ENCODE measurements at places on chromosomes 4 and X.

DNA sequence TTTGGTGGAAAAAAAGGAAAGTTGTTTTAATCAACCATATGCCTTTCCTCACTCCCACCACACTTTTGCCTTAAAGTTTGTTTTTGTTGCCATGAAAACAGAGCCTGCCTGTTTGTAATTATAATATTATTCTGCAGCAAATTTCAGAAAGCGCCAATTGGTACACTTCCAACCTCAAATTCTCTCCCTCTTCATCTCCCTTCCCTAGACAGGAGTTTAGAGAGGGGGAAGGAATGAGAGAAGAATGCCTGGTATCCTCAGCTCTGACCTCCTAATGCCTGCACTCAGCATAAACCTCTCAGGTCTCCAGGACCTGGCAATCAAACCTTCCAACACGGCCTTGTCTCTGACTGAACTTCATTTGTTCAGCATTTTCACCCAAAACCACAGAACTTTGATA, 138.4 kb upstream of the HCCS start:
- no peak for DNase-seq

GRCh38 chr4:154529728-154530519, 20.3 kb downstream of the PLRG1 start:
- no peak for DNase-seq

- no peak for DNase-seq
These were observed 5.7 kb downstream of the SMIM20 start for GRCh38 chr4:25919676-25920075.

DNA sequence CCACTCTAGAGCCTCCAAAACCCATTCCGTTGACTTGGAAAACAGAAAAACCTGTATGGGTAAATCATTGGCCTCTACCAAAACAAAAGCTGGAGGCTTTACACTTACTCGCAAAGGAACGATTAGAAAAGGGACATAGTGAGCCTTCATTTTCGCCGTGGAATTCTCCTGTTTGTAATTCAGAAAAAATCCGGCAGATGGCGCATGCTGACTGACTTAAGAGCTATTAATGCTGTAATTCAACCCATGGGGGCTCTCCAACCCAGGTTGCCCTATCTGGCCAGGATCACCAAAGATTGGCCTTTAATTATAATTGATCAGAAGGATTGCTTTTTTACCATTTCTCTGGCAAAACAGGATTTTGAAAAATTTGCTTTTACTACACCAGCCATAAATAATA, 60.8 kb downstream of the ZNF732 start:
- DNase-seq = peak; percentile 57

DNA sequence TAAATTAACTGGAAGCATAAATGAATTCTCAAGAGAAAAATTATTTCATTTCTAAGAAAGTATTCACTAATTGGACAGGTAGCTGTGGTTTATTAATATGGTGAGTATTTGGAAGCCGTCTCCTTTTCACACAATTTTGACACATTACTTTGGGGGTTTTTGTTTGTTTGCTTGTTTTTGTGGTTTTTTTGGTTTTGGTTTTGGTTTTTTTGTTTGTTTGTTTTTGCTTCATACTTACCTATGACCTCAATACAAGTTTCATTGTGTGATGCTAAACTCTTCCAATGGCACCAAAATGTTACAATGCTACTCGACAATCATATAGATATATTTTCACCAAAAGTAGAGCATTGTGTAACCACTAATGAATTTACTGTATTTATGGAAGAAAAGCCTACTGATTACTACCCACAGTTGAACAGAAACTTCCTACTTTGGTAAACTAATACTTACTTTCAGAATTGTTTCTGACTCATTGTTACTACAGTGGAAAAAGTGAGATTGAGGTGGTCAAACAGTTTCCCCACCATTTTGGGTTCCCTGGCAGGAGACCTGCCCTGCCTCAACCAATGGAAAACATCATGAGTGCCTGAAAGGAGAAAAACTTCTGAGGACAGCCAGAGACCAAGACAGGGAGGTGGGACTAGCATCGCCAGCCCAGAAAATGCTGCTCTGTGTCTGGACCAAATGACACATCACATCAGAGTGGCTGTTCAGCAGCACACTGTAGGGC, 443.1 kb downstream of the HNRNPD start:
- no peak for DNase-seq

DNA sequence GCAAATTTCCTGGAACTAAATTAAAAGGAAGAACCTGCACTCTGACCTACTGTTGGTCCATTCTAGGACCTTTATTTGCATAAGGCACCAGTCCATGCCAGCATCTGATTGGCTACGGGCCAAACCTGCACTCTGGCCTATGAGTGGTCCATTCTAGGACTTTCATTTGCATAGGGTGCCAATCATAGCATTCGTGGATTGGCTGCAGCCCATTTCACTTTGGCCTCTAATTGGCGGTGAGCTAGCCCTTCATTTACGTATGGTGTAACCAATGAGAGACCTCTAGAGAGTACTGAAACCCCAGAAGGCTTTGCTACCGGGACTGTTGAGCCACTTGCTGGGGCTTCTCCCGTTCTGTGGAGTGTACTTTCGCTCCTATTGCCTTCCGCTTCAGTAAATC, 6.1 kb upstream of the RNF175 start:
- DNase-seq = no peak

- DNase-seq = no peak
These were observed 240.6 kb downstream of the AFAP1 start for GRCh38 chr4:7699031-7699430.

DNA sequence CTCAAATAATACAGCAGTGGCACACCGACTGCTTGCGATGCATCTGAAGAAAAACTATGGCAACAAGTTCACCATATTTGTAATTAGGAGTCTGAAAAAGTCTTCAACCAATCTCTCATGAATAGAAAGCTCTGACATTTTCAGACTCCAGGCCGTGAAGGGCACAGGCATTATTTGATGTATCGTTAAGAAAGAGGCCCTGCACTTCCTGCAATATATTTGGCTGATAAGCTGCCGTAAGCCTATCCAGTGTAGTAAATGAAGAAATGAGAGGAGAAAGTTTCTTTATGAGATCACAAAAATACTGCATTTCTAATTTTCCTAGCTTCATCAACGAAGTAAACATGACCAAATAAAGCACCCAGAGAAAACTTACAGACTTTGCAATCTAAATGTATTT, 613.8 kb upstream of the TECRL start:
- DNase-seq = no peak

- no peak for DNase-seq
These were observed 42.7 kb upstream of the PHEX start for GRCh38 chrX:21989384-21989783.

- DNase-seq = peak; percentile 42
These were observed 22.6 kb upstream of the RBBP7 start for GRCh38 chrX:16892504-16893362.

- no peak for DNase-seq
These were observed 213.0 kb upstream of the GK2 start for GRCh38 chr4:79621061-79621460.

DNA sequence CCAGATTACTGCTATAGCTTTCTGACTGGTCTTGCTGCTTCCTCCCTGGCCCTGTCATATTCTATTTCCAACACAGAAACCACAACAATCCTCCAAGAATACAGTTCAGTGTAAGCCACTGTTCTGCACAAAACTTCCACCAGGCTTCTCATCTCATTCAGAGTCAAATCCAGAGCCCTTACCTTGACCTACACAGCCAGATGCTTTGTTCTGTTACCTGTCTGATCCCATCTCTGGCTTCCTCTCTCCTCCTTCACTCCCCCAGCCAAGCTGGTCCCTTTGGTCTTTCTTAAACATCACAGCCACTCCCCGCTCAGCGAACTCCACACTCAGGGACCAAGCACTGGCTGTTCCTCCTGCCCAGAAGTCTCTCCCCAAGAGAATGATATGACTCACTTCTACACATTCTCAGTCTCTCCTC, 84.8 kb upstream of the BMP2K start:
- DNase-seq = no peak

DNA sequence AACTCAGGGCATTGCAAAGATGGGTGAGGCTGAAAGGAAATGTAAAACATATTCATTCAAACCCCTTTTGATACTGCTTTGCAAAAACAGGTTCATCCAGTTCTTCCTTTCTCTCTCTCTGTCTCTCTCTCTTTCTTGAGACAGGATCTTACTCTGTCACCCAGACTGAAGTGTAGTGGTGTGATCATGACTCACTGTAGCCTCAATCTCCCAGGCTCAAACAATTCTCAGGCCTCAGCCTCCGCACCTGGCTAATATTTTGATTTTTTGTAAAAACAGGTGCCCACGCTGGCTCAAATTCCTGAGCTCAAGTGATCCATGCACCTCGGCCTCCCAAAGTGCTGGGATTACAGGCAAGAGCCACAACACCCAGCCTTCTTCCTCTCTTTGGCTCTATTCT, 15.6 kb upstream of the DCHS2 start:
- no peak for DNase-seq

- no peak for DNase-seq
These were observed 48.9 kb upstream of the GATB start for GRCh38 chr4:151809716-151810115.

DNA sequence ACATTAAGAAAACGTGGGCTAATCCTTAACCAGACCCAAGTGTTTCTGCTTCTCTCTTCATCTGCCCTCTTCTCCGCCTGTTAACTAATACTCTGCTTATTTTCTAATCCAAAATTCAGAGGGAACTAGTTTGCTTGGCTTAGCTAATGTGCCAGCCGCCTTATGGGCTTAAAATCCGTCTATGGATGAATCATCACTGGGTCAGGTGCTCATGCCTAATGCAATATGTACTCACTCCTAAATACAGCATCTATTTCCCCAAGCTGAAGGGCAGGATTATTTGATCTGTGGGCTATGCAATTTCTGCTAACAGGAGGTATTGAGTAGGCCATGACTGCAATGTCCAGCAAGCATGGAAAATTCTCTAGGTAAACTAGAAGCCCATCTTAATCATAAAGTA, 12.4 kb downstream of the DYNLT3 start:
- no peak for DNase-seq

DNA sequence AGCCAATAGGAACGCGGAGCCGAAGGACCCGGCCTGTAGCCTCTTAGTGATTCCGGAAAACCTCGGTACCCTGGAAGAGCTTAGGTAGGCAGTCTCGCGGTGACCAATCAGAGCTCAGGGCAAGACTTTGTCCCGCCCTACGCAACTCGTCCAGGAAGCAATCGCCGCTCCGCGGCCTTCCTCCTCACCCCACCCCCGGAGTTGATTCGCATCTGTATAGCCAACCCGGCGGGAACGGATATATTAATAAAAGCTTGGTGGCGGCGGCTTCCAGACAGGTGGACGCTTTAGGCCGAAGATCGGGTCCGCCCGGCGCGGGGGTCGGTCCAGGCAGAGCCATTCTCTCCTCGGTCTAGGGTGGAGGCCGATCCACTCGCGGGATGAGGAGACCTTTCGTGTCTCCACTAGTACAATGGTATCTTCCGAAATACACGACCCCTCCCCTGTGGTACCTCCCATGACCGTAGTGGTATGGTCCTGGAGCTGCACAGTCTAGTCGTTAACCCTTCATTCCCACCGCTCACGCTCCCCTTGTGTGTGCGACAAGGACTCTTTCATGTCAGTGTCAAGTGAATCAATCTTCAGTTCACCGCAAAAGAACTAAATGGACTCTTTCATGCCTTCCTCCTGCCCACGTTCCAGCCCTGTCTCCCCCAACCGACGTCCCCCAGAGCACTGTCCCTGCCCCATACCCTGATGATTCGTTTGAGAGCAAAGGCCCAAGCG, 24.2 kb upstream of the GLOD5 start:
- DNase-seq = peak; percentile 80

DNA sequence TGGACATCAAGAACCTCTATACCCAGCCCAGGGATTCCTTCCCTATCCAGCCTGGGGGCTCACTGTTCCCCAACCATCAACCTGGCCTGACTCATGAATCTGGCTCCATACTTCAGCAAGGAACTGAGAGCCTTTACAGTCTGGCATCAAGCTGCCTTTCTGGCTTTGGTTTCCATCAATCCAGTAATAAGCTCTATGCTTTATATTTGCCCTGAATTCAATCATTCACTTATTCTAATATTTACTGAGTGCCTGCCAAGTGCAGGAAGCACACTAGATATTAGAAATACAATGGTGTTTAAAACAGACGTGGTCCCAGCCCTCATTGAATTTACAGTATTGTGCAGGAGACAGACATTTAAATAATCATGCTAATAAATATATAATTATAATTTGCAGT, 114.8 kb upstream of the PLAC1 start:
- no peak for DNase-seq

GRCh38 chrX:12441381-12442128, 303.3 kb downstream of the FRMPD4 start:
- DNase-seq = no peak

- no peak for DNase-seq
These were observed at the start of gene REELD1 for GRCh38 chr4:146214238-146214637. TSS of gene REELD1 (plus strand) at chr4:146214538. CDS start at chr4:146216953, 2,415 bp downstream.

DNA sequence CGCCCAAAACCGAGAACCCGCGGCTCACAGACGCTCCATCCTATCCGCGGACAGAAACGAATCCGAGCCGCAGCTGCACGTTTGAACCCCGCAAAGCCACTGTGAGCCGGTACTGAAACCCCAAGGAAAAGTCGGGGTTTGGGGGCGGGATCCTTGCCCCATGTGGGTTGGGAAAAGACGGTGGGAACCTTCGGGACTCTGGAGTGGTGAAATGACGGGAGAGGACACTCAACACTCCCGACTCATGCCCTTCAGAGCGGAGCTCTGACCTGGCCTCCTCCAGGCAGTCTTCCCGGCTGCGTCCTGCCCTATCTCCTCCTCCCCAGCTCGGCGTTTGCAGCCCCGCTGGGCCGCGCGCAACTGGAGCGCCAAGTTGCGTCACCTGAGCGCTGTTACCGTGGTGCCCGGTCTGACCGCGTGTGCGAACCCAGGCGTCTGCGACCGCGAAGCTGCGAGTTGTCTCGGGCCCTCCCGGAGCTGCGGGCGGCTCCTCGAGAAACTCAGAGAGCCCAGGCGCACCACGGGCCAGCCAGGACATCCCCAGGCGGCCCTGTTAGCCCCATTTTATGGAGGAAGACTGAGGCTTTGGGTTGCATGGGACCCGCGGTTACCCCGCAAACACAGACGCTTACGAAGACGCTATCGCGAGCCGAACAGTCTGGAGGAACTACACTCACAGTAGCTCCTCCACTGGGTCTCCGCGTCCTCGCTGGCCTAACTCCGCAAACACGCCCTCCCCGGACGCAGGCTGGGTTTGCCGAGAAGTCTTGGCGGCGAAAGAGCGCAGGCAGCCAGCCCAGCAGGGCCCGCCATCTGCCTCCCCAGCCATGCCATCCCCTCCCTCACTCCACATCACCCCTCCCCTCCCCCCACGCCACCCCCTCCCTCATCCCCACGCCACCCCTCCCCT, 20.3 kb upstream of the HMX1 start:
- DNase-seq = no peak

GRCh38 chr4:17058536-17058915, 160.1 kb upstream of the LDB2 start:
- DNase-seq = no peak

All from effector memory CD8-positive, alpha-beta T cell (primary cell).